ENCODE measurements at places on chromosomes 2 and 18.

DNA sequence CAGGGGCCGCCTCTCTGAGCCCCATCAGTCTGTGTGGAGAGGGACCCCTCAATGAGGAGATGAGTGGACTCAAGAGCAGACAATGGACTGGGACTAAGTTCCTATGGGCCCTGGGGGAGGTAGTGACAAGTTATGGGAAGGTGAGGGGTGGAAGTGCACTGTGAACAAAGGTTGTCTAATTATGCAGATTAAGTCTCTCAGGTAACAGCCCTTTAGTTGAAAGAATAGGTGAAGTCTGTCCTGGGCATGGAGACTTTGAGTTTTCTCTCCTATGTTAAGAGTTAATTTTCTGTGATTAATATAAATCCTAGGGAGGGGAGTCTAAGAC is 243.8 kb downstream of the FAM210A start:
- no peak for DNase-seq

DNA sequence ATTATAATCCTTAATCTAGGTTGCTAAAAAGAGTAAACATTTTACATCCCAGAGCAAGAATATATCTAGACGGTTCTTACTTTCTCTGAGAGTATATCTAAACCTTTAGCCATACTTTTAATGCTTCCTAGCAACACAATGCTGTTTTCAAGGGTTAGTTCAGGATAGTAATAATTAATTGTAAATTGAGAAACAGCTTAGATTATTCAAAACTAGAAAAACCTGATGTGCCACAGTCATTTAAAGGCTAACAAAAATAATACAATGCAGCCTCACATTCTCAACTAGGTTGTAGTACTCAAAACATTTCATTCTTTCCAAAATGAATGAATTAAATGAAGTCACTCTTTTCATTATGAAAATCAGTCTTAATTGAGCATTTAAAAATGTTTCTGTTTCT is 103.2 kb upstream of the OTX1 start:
- DNase-seq = no peak

DNA sequence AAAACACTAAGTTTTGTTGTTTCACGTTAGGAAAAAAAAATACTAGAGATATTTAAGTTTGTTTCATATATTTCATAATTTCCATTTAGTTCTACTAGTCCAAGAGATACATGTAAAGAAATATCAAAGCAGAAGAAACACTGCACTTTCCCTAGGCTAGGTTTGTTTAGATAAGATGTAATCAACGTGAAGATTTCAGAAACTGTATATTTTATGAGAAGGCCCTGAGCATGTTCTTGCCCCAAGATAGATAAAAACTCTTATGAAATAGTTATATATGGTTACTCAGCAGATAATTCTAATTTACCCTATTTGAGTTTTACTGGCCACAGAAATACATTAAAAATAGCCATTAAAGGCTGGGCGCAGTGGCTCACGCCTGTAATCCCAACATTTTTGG is 143.6 kb upstream of the CBLN2 start:
- DNase-seq = no peak

DNA sequence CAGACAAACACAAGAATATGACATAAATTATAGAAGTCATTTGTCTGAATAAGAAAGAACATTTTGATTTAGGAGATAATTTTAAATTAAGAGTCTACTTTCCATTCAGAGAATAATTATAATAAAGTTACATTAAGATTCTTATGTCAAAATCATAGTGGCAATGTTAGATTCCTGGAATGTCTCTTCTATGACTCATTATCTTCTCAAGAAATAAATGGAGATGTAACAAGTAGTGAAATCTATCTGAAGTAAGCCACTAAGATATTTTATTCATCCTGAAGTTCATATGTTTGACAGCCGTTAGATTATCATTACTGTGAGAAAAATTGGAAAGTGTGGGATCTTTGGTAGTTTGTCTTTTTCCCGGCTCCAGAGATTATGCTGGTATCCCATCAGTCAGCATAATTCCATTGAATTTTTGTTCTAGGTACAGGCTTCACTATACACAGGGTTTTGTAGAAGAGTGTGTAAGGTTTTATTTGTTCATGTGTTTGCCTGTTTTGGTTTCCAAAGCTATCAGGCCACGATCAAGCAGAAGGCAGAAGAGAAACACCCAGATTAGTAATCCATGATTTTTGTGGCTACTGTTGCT is 1246.6 kb upstream of the LRRTM1 start:
- DNase-seq = no peak

DNA sequence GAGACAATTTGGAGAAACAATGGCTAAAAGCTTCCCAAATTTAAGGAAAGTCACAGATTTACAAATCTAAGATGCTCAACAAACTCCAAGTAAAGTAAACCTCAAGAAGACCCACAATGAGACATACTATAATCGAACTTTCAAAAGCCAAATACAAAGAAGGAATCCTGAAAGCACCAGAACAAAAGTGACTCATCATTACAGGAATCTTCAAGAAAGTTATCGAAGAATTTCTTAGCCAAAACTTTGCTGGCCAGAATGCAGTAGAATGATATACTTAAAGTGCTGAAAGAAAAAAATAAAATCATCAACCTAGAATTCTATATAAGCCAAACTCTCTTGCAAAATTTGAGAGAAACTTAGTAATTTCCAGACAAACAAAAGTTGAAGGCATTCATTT is 106.5 kb upstream of the TMEM200C start:
- no peak for DNase-seq

DNA sequence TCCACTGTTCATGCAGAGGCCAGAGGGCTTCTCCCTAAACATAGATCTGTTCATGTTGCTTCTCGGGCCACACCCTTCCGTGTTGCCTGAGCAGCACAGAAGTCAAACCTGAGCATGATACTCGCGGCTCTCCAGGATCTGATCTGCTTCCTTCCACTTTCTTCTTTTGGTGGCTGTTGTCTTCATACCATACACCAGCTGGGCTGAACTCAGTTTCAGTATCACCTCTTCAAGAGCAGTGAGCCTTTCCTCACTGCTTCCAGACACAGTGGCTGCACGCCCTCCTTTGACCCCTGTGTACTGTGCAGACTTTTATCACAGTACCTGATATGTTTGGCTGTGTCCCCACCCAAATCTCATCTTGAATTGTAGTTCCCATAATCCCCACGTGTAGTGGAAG is 348.9 kb downstream of the NBAS start:
- DNase-seq = no peak

GRCh38 chr2:46999857-47000678 is 84.5 kb upstream of the MCFD2 start:
- DNase-seq = no peak

GRCh38 chr2:104897515-104898184 is 43.7 kb downstream of the POU3F3 start:
- no peak for DNase-seq

GRCh38 chr18:35247412-35248249 is 6.8 kb downstream of the ZNF397 start:
- no peak for DNase-seq
